Activated CD4-positive, alpha-beta T cell treated with anti-CD3 and anti-CD28 coated beads for 1 hour (primary cell): ENCODE measurements at places on chromosomes 6 and 20.

- DNase-seq = no peak
Observed at GRCh38 chr6:47111685-47112084, 69.6 kb upstream of the ADGRF1 start.

GRCh38 chr20:12740647-12741046 is 268.1 kb upstream of the SPTLC3 start:
- DNase-seq = no peak

- DNase-seq = no peak
Observed at GRCh38 chr6:132388291-132388690, 13.0 kb downstream of the MOXD1 start.

- no peak for DNase-seq
Observed at GRCh38 chr20:46268131-46268614, 40.1 kb downstream of the CDH22 start.

DNA sequence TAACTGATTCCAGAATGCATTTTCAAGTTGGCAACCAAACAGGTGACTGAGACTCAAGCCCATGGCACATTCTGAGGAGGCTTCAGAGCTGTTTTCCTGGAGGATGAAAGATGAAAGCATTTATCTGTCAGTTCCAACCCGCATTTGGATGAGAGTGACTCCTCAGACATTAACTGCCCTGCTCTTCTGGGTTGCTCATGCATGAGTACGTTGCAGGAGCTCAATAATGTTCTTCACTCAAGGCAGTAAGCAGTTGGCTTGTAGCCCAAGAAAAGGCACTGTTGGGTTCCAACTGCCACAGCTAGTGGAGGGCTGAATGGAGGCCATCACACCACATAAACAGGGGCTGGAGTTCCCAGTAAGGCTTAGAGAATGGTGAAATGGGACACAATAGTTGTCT is 155.3 kb downstream of the FUT9 start:
- DNase-seq = no peak
